ENCODE measurements at places on chromosomes 11 and 22.

GRCh38 chr11:79678780-79679452 lies 238.1 kb upstream of the TENM4 start:
- no peak for DNase-seq

GRCh38 chr11:116558504-116559211 lies 214.1 kb downstream of the BUD13 start:
- DNase-seq, result no peak

- no peak for DNase-seq
Observed at GRCh38 chr11:117204283-117205080, 5.3 kb downstream of the TAGLN start.

- DNase-seq, result no peak
Observed at GRCh38 chr11:115654792-115655191, 150.6 kb upstream of the CADM1 start.

GRCh38 chr11:20033806-20034205 lies 126.5 kb downstream of the DBX1 start:
- DNase-seq, result no peak

- DNase-seq, result peak; percentile 75
Observed at GRCh38 chr11:10302744-10303557, 1.9 kb upstream of the ADM start.

- DNase-seq, result no peak
Observed at GRCh38 chr11:32341620-32342613, 93.4 kb downstream of the WT1 start.

GRCh38 chr11:70106757-70107156 lies 28.6 kb downstream of the ANO1 start:
- DNase-seq, result no peak

DNA sequence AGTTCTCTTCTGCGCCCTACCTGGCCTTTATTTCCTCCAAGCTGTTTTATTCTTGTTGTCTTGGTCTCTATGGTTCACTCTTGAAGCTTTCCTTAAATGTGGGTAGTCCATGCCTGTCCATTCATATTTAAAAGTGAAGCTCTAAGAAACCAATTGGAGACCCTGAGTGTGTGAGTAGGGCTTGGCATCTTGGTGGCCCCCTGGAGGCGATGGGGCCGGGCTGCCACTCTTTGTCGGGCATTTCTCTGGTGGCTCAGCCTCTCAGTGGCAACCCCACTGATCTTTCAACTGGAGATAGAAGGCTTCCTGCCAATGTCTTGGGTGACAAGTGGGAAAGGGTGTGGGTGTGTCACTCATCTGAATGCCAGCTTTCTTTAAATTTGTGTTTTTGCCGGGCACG lies 9.1 kb downstream of the TRPT1 start:
- no peak for DNase-seq

DNA sequence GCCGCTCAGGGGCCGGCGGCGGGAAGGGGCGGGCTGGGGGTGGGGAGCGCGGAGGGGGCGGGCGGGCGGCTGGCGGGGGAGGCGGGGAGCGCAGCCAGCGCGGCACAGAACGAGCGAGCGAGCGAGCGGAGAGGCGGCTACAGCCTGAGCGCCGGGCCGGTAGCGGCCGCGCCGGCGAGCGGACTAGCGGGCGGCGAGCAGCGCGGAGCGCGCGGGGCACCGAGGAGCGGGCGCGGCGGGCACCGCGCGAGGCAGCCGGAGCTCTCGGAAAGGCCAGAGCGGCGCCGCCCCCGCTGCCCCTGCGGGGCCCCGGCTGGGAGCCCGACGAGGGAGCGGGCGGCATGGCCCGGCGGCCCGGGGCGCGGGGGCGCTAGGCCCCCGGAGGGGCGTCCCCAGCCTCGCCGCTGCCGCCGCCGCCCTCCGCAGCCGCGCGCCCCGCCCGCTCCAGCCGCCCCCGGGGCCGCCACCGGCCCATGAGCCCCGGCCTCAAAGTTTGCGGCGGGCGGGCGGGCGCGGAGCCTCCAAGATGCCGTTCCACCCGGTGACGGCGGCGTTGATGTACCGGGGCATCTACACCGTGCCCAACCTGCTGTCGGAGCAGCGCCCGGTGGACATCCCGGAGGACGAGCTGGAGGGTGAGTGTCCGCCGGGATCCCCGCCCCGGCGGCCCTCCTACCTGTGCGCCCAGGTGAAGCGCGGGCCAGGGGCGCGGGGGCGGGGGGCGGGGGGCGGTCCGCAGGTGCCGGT lies at the start of gene CABP7:
Gene CABP7 (plus strand): TSS at position 105 of the 747 bp plus-strand sequence. CDS start 422 bp downstream, at position 527.
- no peak for DNase-seq

DNA sequence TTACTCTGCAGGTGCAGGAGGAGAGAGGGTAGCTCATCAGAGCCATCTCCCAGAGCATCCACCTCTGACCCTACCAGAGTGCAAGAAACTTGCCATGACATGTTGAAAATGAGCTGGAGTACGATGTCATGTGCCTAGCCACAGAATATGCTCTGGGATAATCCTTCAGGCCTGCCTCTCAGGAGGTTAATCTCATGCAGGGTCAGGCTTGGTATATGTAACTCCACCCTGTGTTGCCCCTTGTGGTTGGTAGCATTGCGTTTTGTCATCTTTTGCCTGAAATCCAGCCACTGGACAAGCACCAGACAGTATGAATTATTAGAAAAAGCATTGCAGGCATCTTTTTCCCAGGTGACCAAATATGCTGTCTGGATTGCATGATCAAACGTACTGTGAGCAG lies 36.2 kb downstream of the CNTF start:
- no peak for DNase-seq

DNA sequence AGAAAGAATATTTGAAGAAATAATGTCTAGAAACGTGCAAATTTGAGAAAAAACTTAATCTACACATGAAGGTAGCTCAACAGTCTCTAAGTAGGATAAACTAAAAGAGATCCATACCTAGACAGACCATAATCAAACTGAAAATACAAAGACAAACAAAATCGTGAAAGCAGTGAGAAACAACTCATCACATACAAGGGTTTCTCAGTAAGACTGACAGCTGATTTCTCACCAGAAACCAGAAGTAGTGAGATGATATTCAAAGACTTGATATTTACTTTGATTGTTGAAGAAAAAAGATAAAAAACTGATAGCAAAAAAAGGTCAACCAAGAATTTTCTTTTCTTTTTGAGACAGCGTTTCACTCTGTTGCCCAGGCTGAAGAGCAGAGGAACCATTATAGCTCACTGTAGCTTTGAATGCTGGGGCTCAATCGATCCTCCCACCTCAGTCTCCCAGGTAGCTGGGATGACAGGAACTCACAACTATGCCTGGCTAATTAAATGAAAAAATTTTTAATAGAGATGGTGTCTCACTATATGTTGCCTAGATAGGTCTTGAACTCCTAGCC lies 17.4 kb downstream of the NPAT start:
- no peak for DNase-seq

- no peak for DNase-seq
Observed at GRCh38 chr11:117378976-117379865, 51.6 kb downstream of the CEP164 start.

DNA sequence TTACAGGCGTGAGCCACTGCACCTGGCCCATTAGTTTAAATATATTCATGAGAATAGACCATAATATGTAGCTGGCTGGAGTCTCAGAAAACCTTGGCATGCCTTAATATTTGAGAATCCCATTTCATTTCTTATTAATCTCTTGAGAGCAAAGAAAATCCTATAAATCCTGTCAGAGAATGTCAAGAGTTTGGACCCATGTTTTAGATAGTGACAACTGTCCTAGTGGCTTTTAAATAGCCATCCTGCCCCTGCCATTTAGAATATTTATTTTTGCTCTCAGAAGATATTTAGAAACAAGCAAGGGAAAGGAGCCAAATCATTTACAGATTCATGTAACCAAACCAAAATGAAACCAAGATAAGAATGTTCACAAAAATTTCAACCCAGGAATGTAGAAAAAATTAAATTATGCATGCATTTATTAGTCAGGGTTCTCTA lies 107.2 kb downstream of the SWAP70 start:
- DNase-seq, result no peak

GRCh38 chr11:100240025-100240539 lies 447.0 kb upstream of the ARHGAP42 start:
- no peak for DNase-seq

- peak; percentile 14 for DNase-seq
Observed at GRCh38 chr11:71996946-71997345, 1.8 kb upstream of the IL18BP start.

DNA sequence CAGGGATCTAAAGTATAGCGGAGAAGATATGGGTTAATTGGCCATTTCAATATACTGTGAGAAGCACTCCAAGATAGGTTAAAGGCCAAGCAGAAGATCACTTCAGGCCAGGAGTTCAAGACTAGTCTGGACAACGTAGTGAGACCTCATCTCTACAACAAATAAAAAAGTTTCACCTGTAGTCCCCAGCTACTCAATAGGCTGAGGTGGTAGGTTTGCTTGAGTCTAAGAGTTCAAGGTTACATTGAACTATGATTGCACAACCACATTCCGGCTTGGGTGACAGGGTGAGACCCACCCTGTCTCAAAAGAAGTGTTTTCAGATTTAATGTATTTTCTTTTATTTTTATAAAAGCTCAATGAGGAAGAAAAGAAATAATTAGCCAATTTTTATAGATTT lies 25.4 kb downstream of the PATL1 start:
- DNase-seq, result no peak

GRCh38 chr11:108226036-108226435 lies 3.2 kb downstream of the ATM start:
- peak; percentile 34 for DNase-seq

DNA sequence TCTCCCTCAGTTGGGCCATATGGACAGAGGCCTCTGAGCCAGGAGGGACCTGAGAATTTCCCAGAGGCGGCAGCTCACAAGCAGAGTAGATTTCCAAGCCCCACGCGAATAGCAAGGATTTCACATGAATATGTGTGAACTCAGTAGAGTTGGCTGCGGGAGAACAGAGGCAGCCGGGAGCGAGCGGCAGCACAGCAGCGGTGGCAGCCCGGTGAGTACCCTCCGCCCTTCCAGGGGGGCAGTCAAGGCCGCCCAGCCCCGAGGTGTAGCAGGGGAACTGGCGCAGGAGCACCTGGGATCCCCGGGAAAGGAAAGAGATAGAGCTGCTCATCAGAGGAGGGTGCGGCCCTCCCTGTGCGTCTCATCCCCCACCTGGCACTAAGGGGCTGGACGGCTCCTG lies 8.4 kb upstream of the MS4A15 start:
- DNase-seq, result no peak

GRCh38 chr11:11985016-11985715 lies 23.3 kb downstream of the DKK3 start:
- no peak for DNase-seq

GRCh38 chr11:44010789-44011251 lies 37.0 kb upstream of the ACCSL start:
- no peak for DNase-seq

DNA sequence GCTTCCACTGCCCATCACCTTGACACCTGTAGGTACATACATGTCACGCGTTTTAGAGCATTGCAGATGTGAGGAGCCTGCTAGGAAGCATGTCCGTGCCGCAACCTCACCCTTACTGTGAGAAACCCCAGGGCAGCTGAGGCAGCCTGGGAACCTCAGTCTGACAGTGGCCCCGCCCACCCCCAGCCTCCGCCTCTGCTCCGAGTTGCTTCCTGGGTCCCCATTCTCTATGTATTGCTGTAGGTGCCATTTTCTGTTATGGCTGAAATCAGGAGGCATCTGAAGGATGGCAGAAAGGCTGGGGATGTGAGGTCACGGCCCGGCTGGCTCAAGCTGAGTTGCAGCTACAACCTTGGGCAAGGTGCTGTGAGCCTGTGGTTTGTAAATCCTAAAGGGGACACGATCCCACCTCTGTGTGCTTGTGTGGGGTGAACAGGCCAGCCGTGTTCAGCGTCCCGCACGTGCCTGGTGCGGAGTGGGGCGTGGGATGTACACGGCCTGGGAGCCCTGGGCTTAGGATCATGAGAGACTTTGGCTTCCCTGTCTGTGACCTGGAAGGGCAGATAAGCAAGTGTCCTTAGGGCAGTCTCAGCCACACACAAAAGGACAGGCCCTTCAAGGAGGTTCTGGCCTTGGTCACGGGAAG lies 102.7 kb downstream of the PHF21B start:
- DNase-seq, result no peak

DNA sequence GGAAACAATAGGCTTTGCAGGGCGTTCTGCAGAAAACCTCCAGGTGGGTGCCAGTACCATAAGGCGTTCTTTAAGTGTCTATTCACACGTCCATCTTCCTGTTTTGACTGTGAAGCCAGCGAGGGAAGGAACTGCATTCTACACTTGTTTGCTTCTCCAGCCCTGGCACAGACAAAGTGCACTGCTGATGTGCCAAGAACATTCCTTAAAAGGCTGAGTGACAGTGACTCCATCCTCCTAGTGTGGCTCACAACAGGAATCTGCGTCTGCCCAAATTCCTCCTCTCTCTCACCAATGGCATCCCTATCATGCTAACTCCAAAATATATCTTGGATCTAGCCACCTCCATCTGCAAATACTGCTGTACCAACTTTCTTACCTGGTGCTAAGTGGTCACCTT lies 407.4 kb upstream of the SYN3 start:
- DNase-seq, result no peak

- DNase-seq, result no peak
Observed at GRCh38 chr22:43542681-43543521, 131.1 kb downstream of the MPPED1 start.

DNA sequence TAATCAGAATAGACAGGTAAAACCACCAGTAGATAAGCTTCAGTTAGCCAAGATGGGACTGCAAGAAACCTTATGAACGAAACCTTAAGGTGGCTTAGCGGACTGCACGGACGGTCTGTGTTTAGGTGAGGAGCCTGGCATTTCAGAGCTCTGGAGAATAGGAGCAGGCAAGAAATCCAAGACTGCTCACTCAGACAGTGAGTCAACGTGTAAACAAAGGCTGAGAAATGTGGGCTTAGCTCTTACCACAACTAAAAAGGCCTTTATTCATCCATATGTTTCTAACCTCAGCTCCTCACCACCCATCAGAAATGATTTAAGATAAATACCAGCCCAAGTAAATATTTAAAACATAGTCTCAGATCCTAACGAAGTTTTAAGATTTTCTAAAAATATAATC lies 657.7 kb downstream of the OPCML start:
- no peak for DNase-seq

- no peak for DNase-seq
Observed at GRCh38 chr11:15326520-15326919, 211.8 kb downstream of the INSC start.

DNA sequence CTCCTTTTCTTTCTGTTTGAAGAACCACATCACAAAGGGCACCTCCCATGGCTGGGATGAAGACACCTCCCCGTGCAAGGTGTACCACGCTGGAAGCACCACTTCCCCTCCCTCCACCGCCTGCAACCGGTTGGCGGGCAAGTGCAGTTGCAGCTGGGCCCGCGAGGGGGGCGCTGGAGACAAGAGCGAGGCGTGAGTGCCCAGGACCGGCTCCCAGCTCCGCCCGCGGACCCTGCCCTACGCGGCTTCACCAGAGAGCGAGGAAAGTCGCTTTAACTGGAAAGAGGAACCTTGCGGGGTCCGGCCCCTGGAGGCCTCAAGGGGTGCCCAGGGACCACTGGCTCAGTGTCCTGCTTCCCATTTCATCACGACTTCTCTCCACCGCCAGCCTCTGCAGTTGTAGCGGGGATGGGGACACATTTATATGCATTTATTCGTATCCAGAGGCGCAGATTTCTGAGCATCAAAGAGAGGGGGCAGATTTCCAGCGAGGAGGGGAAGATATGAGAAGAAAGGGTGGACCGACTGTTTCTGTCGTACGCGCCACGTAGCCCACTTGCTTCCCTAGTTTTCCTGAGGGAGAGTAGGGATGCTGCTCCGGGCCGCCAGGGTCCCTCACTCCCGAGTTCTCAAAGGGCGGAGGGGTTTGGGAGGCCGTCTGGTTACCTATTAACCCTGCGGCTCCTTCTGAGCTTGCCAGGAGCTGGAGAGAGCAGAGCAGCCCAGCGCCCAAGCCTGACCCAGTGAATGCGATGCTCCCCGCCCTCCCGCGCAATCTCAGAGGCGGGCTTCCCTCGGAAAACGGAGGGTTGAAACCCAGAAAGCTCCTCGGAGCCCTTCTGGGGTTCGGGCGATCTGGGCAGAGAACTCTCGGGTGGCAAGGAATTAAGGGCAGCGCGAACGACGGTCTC lies 3.5 kb downstream of the ESAM start:
- DNase-seq, result peak; percentile 68
